M059J (cell line): ENCODE measurements at places on chromosomes 11 and 22.

- DNase-seq: no peak
These were observed 35.6 kb downstream of the FBLN1 start for GRCh38 chr22:45538281-45538680.

DNA sequence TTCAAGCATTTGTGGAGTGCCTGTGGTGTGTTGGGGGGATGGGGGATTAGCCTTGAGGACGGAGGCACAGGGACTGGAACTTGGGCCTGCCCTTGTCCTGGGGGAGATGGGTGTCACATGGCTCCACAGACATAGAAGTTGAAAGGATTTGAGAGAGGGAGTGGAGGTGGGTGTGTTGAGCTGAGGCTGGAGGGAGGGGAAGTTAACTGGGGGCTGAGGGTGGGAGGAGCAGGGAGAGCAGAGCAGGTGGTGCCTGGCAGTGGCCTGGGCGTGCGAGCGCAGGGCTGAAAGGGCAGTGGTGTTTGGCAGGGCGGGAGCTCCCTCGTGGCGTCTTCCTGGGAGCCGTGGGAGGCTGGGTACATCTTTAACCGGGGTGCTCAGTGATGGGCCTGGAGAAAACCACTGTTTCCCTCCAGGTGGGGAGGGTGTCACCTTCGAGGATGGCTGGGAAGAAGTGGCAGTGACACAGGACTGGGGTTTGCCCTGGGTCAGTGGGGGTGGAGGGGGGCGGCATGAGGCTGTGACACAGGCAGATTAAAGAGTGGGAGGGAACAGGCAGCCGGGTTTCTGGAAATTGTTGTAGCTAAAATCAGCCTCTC lies 45.5 kb downstream of the AP2A2 start:
- DNase-seq: no peak

- DNase-seq: no peak
These were observed 48.4 kb downstream of the KCNJ4 start for GRCh38 chr22:38406617-38407016.

- no peak for DNase-seq
These were observed 9.0 kb upstream of the PLAAT2 start for GRCh38 chr11:63572026-63572688.

DNA sequence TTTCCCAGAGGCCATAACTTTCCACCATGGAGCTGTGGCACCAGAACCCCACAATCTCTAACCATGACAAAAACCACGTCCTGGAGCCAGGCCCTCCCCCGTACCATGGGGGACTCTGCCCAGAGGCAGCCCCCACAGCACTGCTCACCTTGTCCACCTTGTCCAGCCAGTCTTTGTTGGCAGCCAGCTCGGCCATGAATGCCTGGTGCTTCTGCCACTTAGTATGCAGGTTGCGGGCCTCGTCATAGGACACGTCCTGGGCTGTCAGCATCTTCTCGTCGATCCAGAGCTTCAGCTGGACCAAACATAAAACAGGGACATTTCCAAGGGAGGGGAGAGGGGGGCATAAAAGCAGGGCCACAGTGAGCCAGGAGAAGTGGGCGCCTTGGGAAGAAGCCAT lies 20.8 kb upstream of the RBM4B start:
- no peak for DNase-seq

- no peak for DNase-seq
These were observed 1.9 kb downstream of the NLRP6 start for GRCh38 chr11:279966-280705.

- DNase-seq: no peak
These were observed 46.6 kb downstream of the KCNQ1OT1 start for GRCh38 chr11:2653198-2653551.

DNA sequence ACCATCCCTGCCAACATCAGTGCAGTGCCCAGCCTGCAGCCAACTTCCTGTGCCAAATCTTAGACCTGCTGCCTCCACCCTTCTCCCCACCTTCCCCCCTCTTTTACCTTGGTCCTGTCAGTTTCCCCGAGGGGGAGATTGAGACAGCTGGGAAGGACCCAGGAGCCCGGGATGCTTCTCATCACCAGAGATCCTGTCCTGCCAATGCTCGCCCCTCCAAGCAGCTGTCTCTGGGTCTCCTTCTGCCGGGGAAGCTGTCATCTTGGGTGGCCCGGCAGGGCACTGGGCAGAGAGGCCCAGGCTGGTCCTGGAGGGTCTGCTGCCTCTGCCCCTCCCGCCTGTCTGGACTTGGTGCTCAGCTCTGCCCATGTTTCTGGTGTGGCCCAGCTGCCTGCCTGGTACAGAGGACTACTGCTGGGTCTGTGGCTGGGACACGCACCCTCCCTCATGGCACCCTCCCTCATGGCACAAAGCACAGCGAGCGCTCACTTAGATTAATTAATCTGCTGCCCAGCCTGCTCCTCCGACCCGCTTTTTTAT lies 60.4 kb upstream of the THY1 start:
- no peak for DNase-seq

- DNase-seq: peak; percentile 93
These were observed 857.2 kb upstream of the TENM4 start for GRCh38 chr11:80297858-80298632.

- DNase-seq: no peak
These were observed 251.4 kb downstream of the JRKL start for GRCh38 chr11:96641261-96641660.

GRCh38 chr11:8760896-8761295 lies 78.3 kb downstream of the RPL27A start:
- DNase-seq: no peak

GRCh38 chr11:61529537-61530225 lies 21.1 kb downstream of the LRRC10B start:
- DNase-seq: no peak

- DNase-seq: no peak
These were observed 325.4 kb downstream of the JRKL start for GRCh38 chr11:96715208-96715607.
